ENCODE measurements at places on chromosomes 1 and 21. TPM values are rescaled to one million over a fixed set of nuclear protein-coding genes. Genes with fewer than 3 reads are reported as not detected.

Gene RIMS3
- 0.43 TPM for total RNA-seq

Gene LCE2D
- not detected for total RNA-seq

Gene ADARB1
- 21.2 TPM for total RNA-seq

Gene ESRRG
- total RNA-seq: not detected

Gene RORC
- not detected for total RNA-seq

Gene SPRR2F
- not detected for total RNA-seq

Gene PLCH2
- total RNA-seq: 0.22 TPM

Gene LAMC2
- 0.09 TPM for total RNA-seq

Gene F5
- not detected for total RNA-seq

Gene MYCL
- total RNA-seq: 0.22 TPM

Gene C1orf167
- 0.17 TPM for total RNA-seq

Gene KCNA3
- total RNA-seq: not detected

Gene TSSK3
- 0.09 TPM for total RNA-seq

Gene LAX1
- not detected for total RNA-seq

Gene CFAP74
- not detected for total RNA-seq

Gene AKNAD1
- total RNA-seq: 0.11 TPM

Gene AADACL3
- total RNA-seq: not detected

Gene CRYBG2
- total RNA-seq: 0.33 TPM

Gene NID1
- 303 TPM for total RNA-seq

Gene PADI2
- under 0.01 TPM for total RNA-seq

Gene ABCG1
- total RNA-seq: 186 TPM

Gene ITLN2
- not detected for total RNA-seq

Data from dermis lymphatic vessel endothelial cell (primary cell).